ENCODE measurements at places on chromosomes 7 and 10. TPM values are rescaled to one million over a fixed set of nuclear protein-coding genes. Genes with fewer than 3 reads are reported as not detected.
A peak's percentile ranks its signal among the peaks of the same experiment; 100 is the strongest.

PRSS37 gene
- total RNA-seq, result not detected

CYP3A7 gene
- 0.86 TPM for total RNA-seq

DNA sequence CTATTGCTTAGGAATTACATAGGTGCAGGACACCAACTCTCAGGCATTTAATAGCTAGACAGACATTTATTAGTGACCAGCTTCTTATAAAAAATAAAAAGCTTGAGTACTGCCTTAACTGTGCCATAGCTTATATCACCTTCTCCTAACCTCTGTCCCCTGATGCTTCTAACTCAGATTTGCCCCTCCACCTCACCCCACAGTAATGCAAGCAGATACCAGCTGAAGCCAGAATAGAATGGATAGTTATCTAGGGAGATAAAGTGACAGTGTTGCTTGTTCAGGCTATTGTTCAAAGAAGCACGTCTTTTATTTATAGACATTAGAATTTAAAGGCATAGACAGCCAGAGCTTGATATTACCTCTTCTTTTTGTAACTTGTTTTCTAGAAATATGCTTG, 99.6 kb upstream of the GLCCI1 start:
- DNase-seq, result no peak

GRCh38 chr7:130008941-130009847, 42.0 kb downstream of the ZC3HC1 start:
- DNase-seq, result peak; percentile 95

DNA sequence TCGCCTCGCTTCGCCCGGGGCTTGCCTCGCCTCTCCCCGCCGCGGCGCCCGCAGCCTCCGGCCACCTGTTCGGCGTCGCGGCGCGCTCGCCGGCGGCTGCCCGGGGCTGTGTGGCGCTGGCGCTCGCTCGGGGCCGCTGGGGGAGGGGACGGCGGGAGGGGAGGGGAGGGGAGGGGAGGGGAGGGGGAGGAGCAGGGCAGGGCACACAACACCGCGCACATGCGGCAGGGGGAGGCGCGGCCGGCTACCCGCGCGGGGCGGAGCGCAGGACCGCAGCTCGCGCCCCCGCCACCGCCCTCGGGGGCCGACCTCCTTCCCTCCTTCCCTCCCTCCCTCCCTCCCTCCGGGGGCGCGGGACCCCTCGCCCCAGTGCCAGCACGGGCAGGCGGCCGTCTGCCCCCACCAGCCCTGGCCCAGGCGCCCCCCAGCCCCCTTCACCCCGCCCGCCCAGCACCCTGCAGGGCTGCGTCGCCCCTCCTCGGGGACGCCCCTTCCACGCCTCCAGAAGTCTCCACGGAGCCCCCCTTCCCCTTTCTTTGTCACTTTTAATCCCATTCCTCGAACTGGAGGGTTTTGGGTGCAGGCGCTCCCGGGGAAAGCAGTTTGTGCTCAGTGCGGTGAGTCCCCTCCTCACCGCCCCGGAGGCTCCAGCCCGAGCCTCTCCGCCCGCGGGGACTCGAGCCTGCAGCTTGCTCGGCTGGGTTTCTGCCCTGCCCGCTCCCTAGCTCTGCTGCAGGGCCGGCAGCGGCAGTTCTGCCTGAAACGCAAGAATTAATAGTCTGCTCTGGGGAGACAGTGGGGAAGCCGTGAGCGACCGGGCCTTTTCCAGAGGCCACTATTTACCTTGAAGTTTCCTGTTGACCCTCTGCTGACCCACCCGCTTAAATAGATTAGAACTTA, at the start of gene PARD3:
Gene PARD3, minus strand, starts transcription at position 112 of the 900 bp plus-strand sequence. CDS start 301 bp downstream, outside the sequence.
- DNase-seq, result peak; percentile 72

DNA sequence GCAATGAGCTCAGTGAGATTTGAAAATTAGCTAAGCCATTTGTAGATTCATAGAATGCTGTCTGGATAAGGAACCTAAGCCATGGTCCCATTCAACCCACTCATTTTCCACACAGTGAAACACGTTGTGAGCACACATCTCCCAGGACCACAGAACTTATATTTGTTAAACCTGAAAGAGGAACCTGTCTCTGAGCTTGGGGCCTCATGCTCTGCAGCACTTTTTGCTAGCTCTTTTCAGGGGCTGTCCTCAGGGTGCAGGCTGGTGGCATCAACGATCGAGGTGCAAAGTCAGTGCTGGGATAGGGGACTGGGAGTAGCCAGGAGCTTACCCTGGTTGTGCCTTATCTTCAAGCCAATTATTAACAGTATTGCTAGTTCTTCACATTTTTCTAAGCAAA, 11.9 kb downstream of the HECW1 start:
- no peak for DNase-seq

GRCh38 chr7:107725138-107725740, 18.7 kb upstream of the CBLL1 start:
- DNase-seq, result peak; percentile 44

DNA sequence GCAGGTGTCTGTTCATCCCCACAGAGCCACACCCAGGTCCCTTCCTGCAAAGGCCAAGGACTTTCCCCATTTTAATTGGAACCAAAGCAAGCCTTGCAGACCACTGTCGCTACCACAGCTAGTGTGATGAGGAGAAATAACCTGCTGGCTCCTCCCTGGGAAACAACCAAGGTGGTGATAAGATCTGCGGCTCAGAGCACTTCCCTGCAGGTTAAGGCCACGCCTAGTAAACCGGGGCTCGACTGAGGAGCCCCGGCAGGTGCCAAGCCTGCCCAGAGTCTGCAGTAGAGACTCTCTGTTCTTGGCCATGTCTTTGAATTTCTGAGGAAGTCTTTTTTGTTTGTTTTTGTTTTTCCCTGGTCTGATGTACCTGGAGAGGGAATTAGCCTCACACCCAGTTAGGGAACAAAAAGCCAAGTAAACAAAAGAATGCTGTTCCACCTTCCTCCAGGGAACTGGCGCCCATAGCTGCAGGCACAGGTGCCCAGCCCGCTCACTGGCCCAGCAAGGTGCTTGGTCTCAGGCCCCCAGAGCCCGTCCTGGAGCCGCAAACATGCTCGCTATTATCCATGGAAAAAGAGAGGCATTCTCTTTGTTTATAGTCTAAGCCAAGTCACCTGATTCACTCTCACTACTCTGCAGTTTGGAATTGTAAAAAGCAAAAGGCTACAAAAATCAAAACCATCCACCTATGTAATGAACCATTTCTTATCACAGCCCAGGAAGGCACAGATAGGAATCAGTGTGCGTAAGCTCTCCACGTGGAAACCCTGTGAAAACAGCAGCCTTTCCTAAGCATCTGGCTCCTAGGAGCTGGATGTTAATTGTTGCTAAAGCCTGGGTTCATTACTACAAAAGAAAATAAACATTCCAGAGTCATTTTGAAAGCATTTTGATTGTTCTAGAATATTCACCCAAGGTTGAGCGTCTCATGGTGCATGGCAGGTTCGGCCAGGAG, 2.7 kb downstream of the GPR146 start:
- peak; percentile 44 for DNase-seq

DNA sequence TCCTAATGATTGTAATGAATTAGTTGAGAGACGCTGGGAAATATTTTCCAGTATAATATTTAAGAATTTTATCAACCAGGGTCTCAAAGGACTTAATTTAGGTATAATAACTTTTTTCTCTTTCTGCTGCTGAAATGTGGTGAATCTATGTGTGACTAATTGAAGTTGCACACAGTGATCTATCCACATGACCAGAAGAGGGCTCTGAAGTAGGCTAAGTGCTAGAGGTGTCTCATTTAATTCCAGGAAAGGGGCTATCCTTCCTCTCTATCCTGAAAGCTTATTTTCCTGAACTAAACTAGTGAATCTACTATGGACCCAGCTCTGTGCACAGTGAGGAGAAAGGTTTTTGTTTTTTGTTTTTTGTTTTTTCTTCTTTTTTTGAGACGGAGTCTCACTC, 294.4 kb upstream of the MYO3A start:
- no peak for DNase-seq

DNA sequence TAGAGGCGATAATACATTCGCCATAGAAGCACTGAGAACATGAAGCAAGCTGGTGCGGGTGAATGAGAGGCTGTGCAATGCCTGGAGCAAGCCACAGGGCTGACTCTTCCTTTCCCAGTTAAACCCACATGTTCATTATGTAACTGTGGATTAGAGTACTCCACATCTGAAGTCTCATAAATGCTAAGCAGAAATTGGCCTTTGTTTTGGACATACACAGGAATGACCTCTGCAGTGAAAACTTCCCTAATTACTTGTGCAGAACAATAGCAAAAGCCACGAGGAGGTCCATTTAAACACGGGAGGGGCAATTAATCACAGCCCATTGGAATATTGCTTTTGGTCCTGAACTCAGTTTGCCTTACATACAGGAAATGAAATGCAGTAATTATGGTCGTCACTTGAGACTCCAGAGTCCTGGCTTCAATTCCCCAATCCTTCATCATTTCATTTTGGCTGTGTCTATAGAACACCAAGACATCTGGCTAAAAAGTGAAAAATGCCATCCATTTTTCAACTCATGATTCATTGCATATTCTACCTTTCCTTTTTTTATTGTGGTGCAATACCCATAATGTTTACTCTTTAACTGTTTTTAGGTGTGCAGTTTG, 78.7 kb upstream of the CXCL12 start:
- DNase-seq, result no peak

DNA sequence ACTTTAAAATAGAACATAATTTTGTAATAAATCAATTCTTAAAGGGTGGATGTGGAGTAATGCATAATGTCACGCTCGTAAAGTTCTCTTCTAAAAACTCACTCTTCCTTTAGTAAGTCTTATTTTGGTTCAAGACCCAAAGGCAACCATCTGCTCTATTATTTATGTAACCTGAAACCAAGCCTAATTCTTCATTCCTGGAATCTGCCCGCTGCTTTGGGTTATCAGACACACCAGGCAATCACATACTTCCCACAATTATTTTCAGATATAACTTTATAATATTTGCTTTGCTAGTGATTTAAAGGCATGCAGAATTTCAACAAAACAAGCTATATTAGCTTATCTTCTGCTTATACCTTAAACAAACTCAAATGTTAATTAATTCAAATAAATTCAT, 39.0 kb downstream of the RAB11FIP2 start:
- no peak for DNase-seq

DNA sequence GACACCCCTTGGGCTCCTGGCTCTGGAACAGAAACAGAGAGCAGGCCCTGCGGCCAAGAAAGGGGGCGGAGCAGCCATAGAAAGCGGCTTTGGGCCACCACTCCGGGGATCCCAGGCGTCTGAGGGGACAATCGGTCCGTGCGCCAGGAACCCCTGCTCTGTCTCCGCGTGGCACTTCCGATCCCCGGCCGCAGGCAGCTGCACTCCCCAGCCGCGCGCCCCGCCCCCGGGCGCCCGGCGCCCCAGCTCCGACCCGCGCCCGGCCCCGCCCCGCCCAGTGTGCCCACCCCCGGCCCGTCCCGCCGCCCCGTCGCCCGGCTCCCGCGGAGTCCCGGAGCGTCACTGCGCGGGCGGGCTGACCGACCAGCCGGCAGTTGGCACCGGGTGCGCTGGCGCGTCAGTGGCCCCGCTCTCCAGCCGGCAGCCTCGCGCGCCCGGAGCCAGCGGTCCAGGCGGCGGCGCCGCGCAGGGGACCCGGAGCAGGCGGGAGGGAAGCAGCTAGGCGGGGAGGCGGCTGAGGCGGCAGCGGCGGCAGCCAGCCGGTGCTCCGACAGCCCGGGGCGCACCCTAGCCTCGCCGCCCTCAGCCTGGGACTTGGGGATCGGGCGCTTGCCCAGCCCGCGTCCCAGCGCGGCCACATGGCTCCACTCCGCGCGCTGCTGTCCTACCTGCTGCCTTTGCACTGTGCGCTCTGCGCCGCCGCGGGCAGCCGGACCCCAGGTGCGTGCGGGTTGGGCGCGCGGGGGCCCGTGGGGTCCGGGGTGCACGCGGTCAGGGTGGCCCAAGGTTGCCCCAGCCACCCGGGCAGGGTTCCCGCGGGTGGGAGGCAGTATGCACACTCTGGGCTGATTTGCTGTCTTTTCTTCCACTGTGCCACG, at the start of gene ADAMTS14:
Gene ADAMTS14, plus strand, starts transcription at position 342 of the 878 bp plus-strand sequence. Its CDS starts 297 bp downstream, at position 639.
- peak; percentile 41 for DNase-seq

DNA sequence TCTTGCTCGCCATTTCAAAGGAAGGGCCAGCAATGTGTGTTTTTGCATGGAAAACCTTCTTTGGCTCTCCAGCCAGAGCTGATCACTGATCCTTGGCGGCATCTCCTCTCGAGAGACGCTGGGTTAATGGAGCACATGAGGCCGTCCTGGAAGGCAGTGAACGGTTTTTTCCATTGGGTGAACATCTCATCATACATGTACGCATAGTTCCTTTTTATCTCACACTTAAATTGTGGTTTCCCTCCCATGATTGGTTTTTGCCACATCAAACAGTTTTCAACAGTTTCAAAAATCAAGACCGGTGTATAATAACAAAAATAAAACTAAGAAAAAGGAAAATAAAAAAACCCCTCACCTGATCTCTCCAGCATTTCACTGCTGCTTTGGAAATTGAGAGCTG, 276.4 kb downstream of the TCF7L2 start:
- DNase-seq, result no peak

DNA sequence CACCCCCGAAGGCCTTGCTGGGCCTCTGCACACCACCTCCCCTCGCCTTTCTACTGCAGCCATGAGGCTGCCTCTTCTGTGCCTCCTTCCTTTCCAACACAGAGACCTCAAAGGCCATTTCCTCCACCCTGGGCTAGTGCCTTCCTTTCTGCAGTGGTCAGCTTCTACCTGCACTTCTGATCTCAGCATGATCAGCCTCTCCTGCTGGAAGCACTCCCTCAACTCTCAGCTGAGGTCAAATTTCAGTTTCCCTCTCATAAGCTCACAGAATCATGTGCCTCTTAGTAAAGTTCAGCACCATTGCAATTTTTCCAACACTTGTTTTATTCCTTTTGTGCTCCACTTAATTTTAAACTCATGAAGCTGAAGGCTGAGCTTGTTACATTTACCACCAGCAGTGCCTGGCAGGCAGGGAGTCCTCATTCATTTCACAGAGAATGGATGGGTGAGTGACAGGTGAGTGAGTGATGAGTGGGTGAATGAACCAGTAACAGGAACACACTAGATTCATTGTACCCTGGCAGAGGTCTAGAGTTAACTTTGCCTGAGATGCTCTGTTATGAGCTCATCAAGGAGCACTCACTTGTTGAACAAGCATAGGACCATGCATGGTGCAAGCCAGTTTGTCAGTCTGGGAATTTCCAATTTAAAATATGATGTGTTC, 124.0 kb upstream of the PRSS58 start:
- no peak for DNase-seq

GRCh38 chr7:144027974-144028373, 20.8 kb upstream of the OR2A5 start:
- no peak for DNase-seq

DNA sequence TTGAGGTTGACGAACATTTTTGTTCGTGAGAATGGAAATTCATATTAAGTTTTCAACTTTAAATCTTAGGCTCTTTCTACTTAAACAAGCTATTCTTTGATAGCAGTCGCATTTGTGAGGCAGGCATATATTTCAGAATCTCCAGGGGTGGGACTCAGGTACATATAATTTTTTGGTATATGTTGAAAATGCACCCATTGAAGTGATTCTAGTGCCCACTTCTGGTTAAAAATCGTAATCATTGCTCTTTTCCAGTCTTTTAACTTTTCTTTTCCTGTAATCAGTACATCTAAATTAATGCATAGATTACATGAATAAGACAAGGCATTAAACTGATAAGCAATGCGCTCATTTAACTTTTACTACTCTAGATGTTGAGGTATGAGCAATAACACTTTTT, 67.8 kb downstream of the ZNRF2 start:
- no peak for DNase-seq
